B cell (primary cell): ENCODE measurements at places on chromosomes 3 and 15. TPM values are rescaled to one million over a fixed set of nuclear protein-coding genes. Genes with fewer than 3 reads are reported as not detected.

Gene GOLGA8N
- 7.5 and 9.6 TPM in 2 replicates for total RNA-seq

Gene SLC15A2
- 13.1 and 14.4 TPM in 2 replicates for total RNA-seq

- no peak for DNase-seq
Observed at GRCh38 chr3:14628406-14628805, 23.2 kb upstream of the CCDC174 start.

- peak; percentile 46 for DNase-seq
Observed at GRCh38 chr3:182789371-182789770, 3.9 kb upstream of the ATP11B start.

DNA sequence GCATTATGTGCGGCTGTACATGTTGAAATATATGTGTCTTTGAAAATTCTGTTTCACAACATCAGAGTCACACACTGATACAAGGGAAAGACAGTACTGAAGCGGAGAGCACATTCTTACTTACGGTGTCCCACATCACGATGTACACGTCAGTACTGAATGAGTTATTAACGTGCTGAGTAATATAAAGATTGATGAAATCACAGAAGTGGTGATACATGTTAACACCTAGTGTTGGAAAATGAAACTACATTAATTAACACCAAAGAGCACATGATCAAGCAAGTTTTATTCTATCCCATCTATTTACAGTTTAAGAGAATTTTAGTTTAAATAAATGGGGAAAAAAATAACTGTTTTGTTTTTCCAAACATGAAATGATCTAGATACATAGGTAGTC, 15.6 kb downstream of the EOGT start:
- no peak for DNase-seq

- no peak for DNase-seq
Observed at GRCh38 chr3:28476194-28476593, 127.6 kb upstream of the AZI2 start.
